ENCODE measurements at places on chromosomes 12 and 14.

- no peaks in the 10 kb centered on the region for H3K27me3 ChIP-seq
- peak overlapping the region; percentile 95 for H3K27ac ChIP-seq
- peaks cover 42% of the 10 kb centered on the region for H3K4me1 ChIP-seq
- peaks cover 33% of the 10 kb centered on the region for H3K36me3 ChIP-seq
Observed at GRCh38 chr12:53179687-53180219, 769 bp upstream of the ZNF740 start.

GRCh38 chr12:25690996-25691864 is 138.1 kb upstream of the LMNTD1 start:
- H3K4me1 ChIP-seq, result no peaks in the 10 kb centered on the region
- no peak overlapping the region for H3K4me3 ChIP-seq
- H3K27me3 ChIP-seq, result no peaks in the 10 kb centered on the region

DNA sequence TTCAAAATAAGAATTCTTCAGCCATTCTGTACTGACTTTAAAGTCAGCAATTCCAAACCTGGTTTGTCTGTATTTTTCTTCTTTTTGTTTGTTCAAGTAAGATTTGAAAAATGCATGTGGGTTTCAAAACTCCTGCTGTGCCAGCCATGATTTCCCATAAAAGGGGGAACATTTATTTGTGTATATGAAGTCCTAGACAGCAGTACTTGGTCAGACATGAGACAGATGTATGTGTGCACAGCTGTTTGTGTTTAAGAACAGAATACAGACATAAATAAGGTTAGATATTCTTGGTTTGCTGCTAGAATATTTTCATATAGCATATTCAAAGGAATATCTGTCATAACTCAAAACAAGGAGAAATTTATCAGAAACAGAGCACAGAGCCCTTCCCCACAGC is 236.0 kb downstream of the ADAMTS20 start:
- DNase-seq, result no peak
- H3K4me3 ChIP-seq, result no peak overlapping the region
- H3K36me3 ChIP-seq, result no peaks in the 10 kb centered on the region
- no peaks in the 10 kb centered on the region for H3K27me3 ChIP-seq

DNA sequence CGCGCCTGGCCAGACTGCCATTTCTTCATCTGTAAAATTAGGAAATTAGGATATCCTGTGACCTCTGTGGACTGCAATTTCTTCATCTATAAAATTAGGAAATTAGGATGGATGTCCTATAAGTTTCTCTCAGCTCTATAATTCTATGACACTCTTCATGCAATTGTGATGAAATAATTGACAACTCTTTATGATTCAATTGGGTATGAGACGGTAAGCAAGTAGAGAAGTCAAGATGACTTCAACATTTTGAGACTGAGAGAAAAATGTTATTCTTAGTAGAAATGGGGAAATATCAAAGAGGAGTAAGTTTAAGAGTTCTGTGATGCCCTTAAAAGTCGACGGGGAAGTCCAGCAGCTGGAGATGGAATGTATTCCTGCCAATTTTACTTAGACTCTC is 12.0 kb downstream of the KIAA0586 start:
- no peak overlapping the region for H3K4me3 ChIP-seq
- H3K36me3 ChIP-seq, result peaks cover 69% of the 10 kb centered on the region

DNA sequence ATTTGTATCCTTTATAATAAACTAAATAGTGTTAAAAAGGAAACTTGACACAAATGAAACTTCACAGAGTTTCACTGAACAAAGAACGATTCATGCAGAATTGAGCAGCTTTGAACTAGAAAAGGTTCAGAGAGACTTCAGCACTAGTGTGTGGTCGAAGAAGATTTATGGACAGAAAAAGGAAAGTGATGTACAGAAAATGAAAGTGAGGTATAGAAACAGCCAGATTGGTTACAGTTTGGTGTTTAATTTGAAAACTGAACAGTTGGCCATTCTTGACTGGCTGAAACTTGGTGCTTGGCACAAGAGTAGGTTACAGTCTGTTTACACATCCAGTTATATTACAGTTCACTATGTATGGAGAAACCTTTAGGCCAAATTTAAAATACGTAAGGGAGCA is 207.1 kb downstream of the GALC start:
- no peaks in the 10 kb centered on the region for H3K27me3 ChIP-seq
- H3K27ac ChIP-seq, result no peak overlapping the region
- H3K4me1 ChIP-seq, result no peaks in the 10 kb centered on the region
- no peak overlapping the region for H3K4me3 ChIP-seq
- H3K36me3 ChIP-seq, result no peaks in the 10 kb centered on the region
- DNase-seq, result no peak

DNA sequence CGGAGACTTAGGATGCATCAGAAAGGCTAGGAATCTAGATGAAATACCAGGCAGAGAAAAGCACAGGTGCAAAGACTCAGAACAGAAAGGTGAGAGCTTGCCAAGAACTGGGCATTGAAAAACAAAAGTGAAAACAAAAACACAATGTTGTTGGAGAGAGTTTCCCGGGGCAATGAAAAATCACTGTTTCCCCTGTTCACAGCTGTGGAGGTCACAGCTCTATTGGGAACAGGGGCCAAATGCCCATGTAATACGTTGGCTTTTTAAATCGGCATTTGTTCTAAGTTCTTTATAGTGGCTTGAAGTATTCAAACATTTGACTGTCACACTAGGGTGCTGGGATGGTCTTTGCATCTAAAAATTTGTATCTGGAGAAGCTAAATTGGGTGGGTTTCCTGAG is 108.3 kb downstream of the SLC15A4 start:
- H3K4me3 ChIP-seq, result no peak overlapping the region
- no peaks in the 10 kb centered on the region for H3K4me1 ChIP-seq
- H3K36me3 ChIP-seq, result no peaks in the 10 kb centered on the region
- no peak overlapping the region for H3K27ac ChIP-seq
